Nasal cavity respiratory epithelium epithelial cell of viscerocranial mucosa (primary cell): ENCODE measurements at places on chromosomes 2 and 18. TPM values are rescaled to one million over a fixed set of nuclear protein-coding genes. Genes with fewer than 3 reads are reported as not detected.

The LYPD1 gene
- 0.14 TPM in 1 of 2 replicates, not detected in the other for total RNA-seq

The GCG gene
- total RNA-seq = not detected in 2 replicates

The SPATA3 gene
- not detected in 2 replicates for total RNA-seq

The TM4SF20 gene
- not detected in 2 replicates for total RNA-seq

The MYO3B gene
- 0.34 and 1.8 TPM in 2 replicates for total RNA-seq

The PARD6G gene
- total RNA-seq = 15.7 and 34.5 TPM in 2 replicates

The FAM110C gene
- 16.2 and 20.5 TPM in 2 replicates for total RNA-seq

The TMSB10 gene
- total RNA-seq = 3,676 and 4,445 TPM in 2 replicates

The ADD2 gene
- total RNA-seq = under 0.01 TPM in 1 of 2 replicates, not detected in the other

The CPO gene
- 0.14 TPM in 1 of 2 replicates, not detected in the other for total RNA-seq
